H1 (cell line): ENCODE measurements at places on chromosomes 5 and 9.

DNA sequence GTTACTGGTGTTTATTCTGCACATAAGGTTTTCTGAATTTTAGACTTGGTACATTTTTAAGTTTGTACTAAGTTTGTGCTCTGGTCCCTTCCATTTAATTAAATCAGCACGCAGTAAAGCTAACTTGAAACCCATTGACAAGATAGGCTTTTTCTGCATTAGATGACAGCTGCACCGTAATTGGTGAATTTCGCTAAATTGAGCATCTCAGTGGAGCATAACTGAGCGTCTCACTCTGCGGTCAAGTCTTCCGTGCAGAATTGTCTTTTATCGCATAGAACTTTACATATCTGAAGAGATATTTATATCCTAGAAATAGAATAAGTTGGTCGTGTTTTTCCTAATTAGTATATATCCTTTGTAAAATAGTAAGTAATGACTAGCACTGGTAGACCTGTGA is 4.1 kb downstream of the SUB1 start:
- no peak for DNase-seq

DNA sequence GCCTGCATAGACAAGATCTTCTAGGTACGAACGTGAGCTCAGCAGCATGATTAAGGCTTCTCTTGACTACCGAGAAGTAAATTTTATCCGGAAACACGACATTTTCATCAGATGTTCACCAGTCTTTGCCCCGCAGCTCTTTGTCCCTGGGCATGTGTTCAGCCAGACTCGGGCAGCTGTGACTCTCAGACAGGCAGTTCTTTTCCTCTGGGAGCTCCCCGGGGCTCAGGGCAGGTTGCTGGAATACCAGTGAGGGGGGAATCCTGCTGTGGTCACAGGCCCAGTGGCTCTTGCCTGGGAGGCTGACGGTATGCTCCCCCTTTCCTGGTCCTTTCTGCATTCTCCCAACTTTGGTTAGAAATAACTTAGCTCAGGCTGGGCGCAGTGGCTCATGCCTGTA is 186.1 kb downstream of the GNA14 start:
- DNase-seq: no peak

DNA sequence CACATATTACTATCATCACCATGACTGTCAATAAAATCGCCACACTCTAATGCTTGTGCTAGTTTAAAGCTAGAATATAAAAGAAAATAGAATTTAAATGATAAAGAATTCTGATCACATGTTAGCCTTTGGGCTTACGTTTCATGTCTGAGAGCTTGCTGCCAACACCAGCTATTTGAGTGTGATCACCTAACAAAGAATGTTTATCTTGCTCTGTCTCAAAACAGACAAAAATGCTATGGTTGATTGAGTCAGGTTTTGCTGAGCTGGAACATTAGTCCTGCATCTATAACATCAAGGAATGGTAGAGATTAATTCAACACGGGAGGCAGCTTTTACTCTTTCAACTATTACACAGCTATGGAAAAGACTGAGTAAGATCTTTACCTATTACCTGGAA is 50.7 kb downstream of the MSX2 start:
- DNase-seq: no peak

DNA sequence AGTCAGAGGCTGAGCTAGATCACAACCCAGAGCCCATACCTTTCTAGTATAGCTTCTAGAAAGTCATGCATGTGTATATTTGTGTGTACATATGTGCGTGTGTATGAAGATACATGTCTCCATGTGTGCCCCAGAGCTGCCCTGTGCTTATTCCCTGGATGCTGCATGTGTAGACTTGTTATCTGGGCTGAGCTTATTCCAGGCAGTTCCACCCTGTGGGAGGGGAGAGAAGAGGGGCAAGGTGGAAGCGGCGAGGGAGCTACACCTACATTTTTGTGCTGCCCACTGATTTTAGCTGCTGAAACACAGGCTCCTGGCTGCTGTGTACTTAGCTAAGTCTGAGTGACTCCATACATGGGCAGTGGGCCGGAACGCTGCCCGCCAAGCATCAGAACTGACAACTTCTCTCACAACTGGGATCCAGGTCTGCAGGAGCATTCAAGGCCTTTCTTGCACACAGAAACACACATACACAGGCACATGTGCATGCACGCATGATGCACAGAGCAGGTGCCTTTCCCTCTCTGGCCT is 38.0 kb upstream of the XPA start:
- no peak for DNase-seq

GRCh38 chr5:55327281-55327680 is 19.5 kb downstream of the MTREX start:
- no peak for DNase-seq

GRCh38 chr5:22947921-22948320 is 94.8 kb upstream of the CDH12 start:
- DNase-seq: no peak

DNA sequence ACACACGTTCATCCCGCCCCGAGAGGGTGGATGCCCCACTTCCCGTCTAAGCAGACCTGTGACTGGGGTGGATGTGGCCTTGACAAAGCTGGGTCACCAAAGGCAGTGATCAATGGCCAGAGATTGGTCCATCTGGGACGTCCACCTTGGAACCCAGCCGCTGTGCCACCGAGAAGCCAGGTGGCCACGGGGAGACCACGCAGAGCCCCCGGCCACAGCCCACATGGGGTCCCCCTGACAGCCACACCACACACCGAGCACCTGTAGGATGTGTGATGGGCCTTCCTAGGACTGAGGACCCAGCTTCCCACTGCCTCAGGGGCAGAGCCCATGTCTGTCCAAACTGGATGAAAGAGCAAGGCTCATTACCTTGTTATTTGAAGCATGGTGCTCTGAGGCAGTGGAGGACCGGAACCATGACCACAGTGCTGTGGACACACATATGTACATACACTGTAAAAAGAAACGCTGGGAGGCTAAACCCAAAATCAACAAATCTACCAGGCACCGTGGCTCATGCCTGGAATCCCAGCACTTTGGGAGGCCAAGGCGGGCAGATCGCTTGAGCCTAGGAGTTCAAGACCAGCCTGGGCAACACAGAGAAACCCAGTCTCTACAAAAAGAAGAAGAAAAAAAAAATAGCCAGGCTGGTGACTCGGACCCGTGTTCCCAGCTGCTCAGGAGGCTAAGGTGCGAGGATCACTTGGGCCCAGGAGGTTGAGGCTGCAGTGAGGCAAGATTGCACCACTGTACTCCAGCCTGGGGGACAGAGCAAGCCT is 50.1 kb downstream of the MRPL36 start:
- no peak for DNase-seq

- no peak for DNase-seq
These were observed 13.0 kb downstream of the CLPTM1L start for GRCh38 chr5:1331861-1332405.

- DNase-seq: no peak
These were observed 24.6 kb upstream of the SVEP1 start for GRCh38 chr9:110604171-110604601.

- DNase-seq: no peak
These were observed 83.8 kb upstream of the STC2 start for GRCh38 chr5:173411791-173412555.

- no peak for DNase-seq
These were observed 80.7 kb downstream of the KCNIP1 start for GRCh38 chr5:170584450-170585058.

- DNase-seq: no peak
These were observed 535.8 kb downstream of the CYLC2 start for GRCh38 chr9:103530934-103531333.

DNA sequence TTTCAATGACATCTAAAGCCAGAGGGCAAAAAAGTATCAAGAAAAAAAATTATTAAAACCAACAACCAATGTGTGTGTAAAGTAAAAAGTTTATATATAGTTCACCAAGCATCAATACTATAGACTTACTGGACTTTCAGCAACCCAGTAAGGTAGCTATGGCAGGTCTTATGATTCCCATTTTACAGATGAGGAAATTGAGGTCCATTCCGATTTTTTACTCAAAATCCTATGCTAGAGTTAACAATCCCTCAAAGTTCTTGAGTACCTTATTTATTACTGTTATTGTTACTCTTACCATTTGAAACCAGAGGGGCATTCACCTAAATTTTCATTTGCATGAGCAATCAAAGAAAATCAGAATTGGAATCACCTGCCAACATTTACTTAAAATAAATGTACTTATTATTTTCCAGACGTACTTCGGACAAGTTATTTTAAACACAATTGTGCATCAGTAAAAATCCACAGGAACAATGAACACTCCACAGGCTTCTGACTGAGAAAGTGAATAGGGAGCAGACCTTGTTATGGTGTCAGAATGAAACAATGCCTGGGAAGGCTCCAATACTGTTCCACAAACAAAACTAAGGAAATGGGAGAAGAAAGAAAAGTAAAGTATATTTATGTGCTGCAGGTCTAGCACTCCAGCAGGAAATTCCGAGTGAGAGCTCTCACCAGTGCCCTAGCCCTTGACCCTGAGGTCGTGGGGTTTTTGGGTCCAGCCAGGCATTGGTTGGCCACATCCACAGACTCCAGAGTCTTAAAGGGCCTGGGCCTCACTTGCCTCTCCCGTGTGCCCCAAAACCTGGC is 229.9 kb downstream of the PIK3R1 start:
- no peak for DNase-seq

GRCh38 chr5:128962211-128962610 is 3.1 kb upstream of the SLC27A6 start:
- peak; percentile 43 for DNase-seq

- DNase-seq: no peak
These were observed 1.3 kb downstream of the SEC16A start for GRCh38 chr9:136481558-136481957.

DNA sequence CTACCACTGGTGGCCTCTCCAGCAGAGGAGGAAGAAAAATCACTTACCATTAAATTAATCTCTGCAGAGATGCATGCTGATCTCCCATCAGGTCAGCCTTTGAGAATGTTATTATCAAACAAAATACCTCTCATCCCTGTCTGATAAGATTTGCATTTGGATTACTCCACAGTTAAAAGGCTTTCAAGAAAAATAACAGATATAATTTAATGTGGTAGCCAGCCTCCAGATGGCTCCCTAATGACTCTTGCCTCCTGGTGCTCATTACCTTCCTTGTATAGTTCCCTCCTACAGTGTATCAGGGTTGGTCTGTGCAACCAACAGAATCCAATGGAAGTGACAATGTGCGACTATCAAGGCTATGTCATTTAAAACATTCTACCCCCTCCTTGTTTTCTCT is 63.6 kb upstream of the TNPO1 start:
- no peak for DNase-seq

DNA sequence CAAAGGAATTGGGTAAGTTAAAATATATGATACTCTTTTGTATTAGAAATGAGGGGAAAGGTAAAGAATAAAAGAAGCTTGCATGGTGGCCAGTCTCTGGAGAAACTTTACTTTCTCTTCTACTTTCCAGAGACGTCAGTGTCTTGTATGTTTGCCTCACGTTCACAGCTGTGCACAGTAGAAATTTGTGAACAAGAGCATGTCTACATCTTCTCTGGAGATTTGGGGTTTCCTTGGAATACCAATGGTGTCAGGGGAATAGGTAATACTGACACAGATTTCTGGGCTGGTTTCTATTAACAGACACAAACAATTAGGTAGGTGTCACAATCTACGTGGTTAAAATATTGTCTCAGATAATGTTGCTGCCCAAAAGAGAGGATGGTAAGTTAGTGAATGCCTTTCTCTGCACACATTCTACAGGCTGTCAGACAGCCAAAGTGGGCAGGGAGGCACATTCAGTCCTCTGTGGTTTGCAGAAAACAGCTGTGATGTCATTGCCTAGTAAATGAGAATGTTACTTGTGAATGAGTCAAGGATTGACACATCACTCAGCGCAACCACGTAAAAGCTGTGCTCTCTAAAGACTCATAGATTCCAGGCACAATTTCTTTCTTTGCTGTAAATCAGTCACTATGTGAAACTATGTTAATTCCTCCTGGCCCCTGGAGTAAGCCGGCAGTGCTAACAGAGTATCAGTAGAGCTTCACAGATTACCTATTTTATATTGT is 397.1 kb downstream of the MAN2A1 start:
- no peak for DNase-seq

DNA sequence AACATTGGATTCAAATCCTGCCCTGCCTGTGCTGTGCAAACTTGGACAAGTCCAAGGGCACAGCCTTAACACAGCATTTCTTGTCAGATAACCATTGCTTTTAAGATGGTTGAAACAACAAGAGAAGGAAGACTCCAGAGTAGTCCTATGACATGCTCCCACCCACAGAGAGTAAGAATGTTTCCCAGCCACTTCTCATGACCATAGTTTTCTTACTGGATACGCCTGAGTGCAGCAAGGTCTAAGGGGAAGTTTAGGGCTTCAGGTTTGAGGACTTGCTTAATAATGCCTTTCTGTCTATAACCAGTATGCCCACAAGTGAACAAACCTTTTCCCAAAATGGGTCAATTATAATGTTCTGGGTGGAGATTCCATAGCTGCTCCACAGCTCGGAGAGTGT is 126.4 kb downstream of the SLF1 start:
- DNase-seq: no peak

DNA sequence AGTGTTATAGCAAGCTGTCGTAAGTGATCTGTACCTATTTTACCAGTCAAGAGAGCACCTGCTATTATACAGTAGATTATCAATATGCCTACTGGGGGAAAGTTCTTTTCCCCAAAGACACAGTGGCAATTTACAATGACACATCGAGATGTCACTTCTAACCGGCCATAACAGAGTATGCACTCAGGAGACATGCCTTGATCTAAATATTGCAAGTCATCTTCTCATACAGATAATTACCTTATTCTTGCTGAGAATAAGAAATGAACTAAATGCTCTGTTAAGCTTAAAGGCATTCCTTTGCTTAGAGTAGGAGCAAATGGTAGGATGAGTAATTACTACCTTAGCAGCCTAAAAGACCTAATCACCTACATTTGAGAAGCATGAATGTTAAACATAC is 71.6 kb downstream of the PKD2L2 start:
- DNase-seq: no peak

DNA sequence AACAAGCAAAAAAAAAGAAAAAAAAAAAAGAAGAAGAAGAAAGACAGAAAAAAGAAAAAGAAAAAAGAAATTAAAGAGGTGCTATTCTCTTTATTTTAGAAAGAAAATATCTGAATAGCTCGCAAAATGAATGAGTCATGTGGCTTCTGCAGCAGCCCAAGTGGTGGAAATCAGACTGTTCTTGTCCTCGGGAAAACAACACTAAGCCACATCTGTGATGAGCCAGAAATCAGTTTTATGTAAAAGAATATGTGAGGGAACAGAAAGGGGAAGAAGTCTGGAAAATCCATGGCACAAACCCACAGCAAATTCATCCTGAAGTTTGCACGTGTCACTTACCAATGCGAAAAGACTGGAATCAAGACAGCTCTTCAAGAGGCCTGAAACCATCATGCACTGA is 118.7 kb upstream of the GAS1 start:
- DNase-seq: no peak
